Stimulated activated CD4-positive, alpha-beta T cell treated with anti-CD3 and anti-CD28 coated beads, Interleukin-15, amount 100 ng/mL, for 1 hour (primary cell): ENCODE measurements at places on chromosomes 6 and 20.

DNA sequence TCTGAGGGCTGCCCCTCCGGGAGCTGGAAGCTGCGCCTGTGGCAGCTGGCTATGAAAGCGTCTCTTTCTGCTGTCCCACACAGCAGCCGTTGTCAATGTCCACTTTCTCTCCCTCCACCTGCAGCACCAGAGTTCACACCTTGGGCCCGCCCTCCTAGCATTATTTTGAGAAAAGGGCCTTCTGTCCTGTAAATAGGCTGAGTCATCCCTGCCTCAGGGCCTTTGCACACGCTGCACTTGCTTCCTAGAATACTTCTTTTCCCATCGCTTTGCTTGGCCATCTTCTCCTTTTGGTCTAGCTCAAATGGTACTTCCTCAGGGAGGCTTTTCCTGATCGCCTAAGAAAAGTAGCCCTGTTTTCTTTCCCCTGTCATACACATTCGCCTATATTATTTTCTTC is 69.3 kb upstream of the ZNFX1 start:
- no peak for DNase-seq

- no peak for DNase-seq
Measured at GRCh38 chr6:104460738-104461483, 398.8 kb downstream of the HACE1 start.

DNA sequence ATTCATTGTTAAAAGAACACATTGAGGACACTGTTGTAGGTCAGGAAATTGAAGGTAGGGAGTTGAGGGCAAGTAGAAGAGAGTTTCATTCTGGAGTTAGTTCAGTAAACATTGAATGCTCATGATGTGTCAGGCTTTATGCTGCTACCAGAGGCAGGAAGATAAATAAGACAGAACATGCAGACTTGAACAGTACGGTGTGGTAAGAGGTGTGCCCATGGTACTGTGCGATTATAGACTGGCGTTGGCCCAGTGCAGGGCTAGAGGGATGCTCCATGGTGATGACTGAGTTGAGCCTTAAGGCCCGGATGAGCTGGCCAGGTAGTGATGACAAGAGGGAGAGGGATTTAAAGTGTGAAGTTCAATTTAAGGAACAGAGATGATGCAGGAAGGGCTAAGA is 50.8 kb downstream of the CARMIL1 start:
- no peak for DNase-seq

- no peak for DNase-seq
Measured at GRCh38 chr6:12472601-12473038, 182.5 kb downstream of the EDN1 start.

DNA sequence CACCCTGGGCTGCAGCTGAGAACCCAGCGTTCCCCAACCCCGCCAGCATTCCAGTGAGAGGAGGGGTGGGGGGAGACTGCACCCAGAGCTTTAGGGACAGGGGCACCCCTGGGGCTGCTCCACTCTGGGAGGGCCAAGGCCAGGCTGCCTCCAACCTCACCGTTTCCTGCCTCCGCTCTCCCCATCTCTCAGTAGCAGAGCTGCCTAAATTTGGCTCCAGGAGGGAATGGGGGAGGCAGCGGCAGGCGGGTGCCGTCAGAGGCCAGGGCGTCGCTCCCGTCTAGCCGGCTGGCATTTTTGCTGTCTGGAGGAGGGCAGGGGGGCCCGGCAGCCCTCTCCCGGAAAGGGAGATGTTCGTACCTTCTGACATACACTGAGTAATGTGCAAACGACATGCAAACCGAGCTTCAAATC is 46.6 kb downstream of the NOL4L start:
- no peak for DNase-seq

- DNase-seq = no peak
Measured at GRCh38 chr20:14566505-14566904, 229.1 kb upstream of the FLRT3 start.

DNA sequence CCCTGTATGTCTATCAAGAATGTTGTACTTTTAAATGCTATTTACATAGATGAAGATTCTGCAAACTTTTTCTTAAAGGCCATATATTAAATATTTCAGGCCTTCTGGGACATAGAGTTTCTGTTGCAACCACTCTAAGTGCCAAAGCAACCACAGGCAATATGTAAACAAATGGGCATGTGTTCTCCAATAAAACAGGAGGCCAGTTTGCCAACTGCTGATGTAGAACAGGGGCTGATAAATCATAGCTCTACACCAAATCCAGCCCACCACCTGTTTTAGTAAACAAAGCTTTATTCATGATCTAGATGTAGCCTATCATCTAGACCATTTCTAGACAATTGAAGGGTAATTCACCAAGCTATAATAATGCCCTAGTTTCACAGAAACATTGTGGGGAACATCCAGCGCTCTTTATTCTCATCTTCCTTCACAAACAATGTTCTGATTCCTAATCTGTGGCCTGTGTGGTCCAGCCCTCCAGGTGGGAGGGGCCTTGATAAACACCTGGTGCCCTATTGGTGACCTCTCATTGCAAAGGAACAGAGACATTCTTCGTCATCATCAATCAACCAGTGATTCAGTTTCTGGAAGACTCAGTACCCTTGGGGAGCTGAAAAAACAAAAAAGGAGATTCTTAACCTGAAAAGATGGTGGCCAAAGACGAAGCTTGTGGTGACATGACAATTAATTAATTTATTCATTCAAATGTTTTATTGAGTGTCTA is 80.2 kb downstream of the PREP start:
- no peak for DNase-seq

- no peak for DNase-seq
Measured at GRCh38 chr6:146990821-146991798, 213.1 kb upstream of the STXBP5 start.

DNA sequence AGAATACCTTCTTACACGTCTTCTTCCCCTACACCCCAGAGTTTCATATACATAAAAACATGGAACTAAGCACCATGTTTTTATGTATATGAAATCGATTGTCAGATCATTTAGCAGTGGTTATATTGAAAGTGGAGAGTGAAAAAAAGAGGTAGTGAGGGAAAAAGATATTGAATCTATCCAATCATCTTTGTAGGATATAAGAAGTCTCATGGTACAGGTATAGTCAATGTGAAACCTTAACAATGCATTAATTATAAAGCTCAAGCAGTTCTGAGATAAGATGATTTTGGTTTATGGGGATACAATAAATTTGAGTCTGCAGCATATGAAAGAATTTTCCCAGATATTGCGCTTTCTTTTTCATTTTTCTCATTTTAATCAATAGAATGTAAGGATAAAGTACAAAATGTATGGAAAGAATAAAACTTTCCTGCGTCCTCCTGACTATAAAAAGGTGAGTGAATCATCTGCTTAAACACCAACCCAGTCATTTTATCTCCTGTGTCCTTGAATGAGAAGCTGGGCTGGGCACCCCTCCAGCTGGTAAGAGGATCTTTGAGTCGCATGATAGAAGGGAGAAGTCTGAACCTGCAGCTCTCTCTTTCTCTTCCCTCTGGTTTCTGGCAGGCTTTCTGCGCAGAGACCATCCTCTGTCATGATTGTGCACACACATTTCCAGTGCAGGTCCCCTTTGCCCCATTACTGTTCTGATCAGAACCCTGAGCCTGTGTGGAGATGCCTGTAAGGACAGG is 28.1 kb upstream of the AKIRIN2 start:
- DNase-seq = no peak

- no peak for DNase-seq
Measured at GRCh38 chr6:29770306-29770705, 47.1 kb downstream of the HLA-F start.

- DNase-seq = no peak
Measured at GRCh38 chr20:22289442-22289841, 294.9 kb downstream of the FOXA2 start.

GRCh38 chr6:43170417-43170930 is 595 bp upstream of the SRF start:
- no peak for DNase-seq

- DNase-seq = no peak
Measured at GRCh38 chr20:41572010-41572572, 46.1 kb downstream of the CHD6 start.

- DNase-seq = no peak
Measured at GRCh38 chr6:162798546-162799266, 70.9 kb downstream of the PACRG start.

- no peak for DNase-seq
Measured at GRCh38 chr6:120514544-120514943, 819.7 kb downstream of the TBC1D32 start.

DNA sequence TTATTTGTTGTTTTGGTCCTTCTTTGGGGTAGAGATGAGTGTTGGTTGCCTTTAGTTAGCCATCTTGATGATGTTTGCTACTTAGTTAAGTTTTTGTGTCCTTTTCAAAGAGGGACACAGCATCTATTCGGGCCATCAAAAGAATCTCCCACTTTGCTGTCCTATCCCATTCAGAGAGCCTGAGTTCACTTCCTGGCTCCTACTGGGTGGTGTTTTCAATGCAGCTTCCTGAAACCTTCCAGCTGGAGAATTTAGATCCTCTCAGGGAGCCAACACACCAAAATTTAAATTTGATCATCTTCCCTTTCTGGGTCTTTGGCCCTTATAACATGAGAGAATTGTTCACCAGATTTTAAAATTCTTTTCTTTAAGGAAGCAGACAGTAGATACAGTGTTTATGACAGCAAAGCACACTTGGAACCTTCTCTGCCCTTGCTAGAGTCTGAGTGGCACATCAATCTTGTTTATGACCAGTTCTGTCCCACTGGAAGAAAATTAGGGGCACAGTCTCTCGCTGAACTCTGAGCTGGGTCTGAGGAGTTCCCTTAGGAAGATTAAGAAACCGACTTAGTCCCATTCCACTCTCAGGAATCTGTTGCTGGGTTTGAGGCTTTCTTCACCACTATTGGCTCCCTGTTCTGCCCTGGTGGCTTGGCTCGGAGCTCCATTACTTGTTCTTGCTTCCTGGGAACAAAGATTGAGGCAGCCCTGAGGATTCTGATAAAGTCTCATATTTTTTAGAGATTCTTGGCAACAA is 115.5 kb downstream of the CCDC170 start:
- no peak for DNase-seq

DNA sequence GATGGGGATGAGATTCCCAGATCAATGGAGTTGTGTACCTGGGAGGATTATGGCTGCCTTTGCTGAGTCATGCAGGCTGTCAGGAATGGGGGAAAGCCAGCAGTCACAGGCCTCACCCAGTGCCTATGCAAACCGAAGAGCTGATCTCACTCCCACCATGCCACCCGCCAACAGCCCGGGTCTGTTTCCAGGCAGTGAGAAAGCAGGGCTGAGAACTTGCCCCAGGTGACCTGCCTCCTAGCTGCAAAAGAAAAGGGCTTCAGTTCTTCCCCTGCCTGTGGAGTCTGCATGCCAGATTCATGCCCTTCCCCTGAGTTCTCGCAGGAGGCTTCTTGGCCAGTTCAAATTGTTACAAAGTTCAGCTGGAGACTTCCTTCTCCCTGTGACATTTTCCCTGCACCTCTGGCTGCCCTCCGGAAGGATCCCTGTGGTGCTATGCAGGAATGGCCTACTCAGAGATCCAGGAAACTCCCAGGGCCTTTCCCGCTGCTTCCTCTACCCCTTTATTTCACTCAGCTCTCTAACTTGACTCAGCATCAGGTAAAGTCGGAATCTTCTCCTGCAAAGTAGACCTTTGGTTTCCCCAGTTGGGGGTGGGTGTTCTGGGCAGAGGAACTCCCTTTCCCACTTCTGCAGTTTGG is 71.5 kb upstream of the B3GAT2 start:
- DNase-seq = no peak

DNA sequence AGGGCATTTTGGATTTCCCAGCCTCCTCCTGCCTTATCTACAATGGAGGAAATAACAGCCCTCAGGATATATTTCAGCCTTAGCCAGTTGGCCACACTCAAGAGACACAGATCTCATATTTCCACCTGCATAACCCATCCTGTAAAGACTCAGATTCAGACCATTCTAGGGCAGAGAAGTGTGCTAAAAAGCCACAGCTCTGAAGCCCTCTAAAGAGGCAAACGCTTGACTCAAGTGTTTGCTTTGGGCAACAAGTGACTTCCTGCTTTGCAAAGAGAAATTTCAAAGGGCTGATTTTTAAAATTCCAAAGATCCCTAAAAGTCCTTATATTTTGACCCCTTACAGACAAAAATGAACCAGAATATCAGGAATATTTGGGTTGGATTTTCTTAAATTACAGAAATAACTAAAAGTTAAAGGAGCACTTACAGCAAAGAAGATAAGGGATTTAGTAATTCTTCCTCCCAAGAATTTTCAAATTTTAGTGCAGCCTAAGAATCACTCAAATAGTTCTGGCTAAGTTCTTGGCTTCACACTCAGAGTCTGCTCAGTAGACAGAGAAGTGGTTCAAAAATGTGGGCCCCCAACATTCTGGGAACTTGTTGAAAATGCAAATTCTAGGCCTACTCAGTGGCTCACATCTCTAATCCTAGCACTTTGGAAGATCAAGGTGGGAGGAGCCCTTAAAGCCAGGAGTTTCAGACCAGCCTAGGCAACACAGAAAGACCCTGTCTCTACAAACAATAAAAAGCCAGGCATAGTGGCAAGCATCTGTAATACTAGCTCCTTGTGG is 18.9 kb upstream of the ADGRF5 start:
- no peak for DNase-seq

- DNase-seq = no peak
Measured at GRCh38 chr6:105068407-105068806, 111.4 kb downstream of the POPDC3 start.

DNA sequence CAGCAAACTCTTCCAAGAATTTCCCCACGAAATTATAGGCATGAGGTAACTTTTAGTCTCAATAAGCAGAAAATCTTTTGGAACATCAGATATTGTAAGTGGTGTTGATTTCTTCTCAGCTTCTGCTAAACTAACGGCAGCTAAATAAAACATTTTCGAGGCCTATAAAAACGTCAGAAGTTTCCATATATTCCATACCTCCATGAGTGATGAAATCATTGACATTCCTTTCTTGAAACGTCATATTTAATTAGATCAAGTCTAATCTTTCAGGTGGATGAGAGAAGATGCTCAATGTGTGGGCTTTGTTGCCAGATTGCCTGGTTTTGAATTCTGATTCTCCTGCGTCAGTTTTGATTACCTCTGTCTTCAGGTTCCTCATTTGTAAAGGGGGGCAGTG is 81.3 kb downstream of the CDC5L start:
- DNase-seq = no peak
